Activated naive CD8-positive, alpha-beta T cell treated with anti-CD3 and anti-CD28 coated beads, Interleukin-2, amount 50 U/mL, for 16 hours (primary cell): ENCODE measurements at places on chromosomes 11 and 22.

GRCh38 chr22:29701155-29701999 is 18.4 kb upstream of the CABP7 start:
- DNase-seq = no peak

- no peak for DNase-seq
These were observed 4.7 kb downstream of the DDIAS start for GRCh38 chr11:82906236-82906635.

GRCh38 chr11:5151713-5152153 is 2.8 kb downstream of the OR52A1 start:
- no peak for DNase-seq

GRCh38 chr11:126419801-126420697 is 64.6 kb downstream of the ST3GAL4 start:
- DNase-seq = no peak

DNA sequence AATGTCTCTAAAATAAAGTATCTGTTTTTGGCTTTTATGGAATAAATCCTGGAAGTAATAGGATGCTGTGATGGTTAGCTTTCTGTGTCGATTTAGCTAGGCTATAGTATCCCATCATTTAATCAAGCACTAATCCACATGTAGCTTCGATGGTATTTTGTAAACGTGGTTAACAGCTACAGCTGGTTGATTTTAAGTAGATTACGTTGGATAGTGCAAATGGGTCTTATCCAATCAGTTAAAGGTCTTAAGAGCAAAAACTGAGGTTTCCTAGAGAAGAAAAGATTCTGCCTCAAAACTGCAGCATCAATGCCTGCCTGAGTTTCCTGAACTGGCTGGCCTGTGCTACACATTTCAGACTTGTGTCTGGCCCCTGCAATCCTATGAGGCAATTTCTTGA is 314.2 kb upstream of the SORL1-AS1 start:
- DNase-seq = no peak
